IMR-90 (cell line): ENCODE measurements at places on chromosomes 13 and 19. TPM values are rescaled to one million over a fixed set of nuclear protein-coding genes. Genes with fewer than 3 reads are reported as not detected.

- no peak overlapping the region for H3K4me3 ChIP-seq
- H3K4me1 ChIP-seq, result no peaks in the 10 kb centered on the region
- DNase-seq, result no peak
- H3K27me3 ChIP-seq, result no peaks in the 10 kb centered on the region
- no peak overlapping the region for H3K27ac ChIP-seq
Observed at GRCh38 chr19:51754770-51755169, 3.1 kb upstream of the FPR1 start.

DNA sequence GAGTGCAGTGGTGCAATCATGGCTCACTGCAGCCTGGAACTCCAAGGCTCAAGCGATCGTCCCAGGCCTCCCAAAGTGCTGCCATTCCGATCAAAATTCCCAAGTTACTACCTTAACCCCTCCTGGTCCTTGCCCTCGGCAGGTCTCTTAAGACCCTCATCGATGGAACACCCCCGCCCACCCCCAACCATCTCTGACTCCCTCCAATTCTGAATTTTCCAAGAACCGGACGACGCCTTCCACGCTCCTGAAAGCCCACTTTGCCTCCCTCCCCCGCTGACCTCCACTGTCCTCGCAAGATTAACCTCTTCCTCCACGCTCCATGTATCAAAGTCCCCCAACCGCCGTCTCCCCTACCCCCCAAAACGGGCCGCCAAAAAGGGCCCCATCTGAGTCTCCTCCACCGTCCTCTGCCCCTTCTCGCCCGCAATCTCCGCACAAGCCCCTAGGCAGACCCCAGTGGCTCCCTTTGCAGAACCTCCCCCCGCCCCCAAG lies 539 bp downstream of the DAPK3 start:
- H3K27me3 ChIP-seq, result no peaks in the 10 kb centered on the region
- no peak for DNase-seq
- H3K36me3 ChIP-seq, result peaks cover 39% of the 10 kb centered on the region
- peak overlapping the region; percentile 81 for H3K4me3 ChIP-seq
- H3K4me1 ChIP-seq, result peaks cover 9% of the 10 kb centered on the region
- peak overlapping the region; percentile 99 for H3K27ac ChIP-seq

ZNF439 gene
- 8.4 and 10.0 TPM in 2 replicates for total RNA-seq

PPP5C gene
- total RNA-seq, result 68.9 and 80.5 TPM in 2 replicates

OR4F17 gene
- total RNA-seq, result not detected in 2 replicates

SOX1 gene
- total RNA-seq, result not detected in 2 replicates

GRCh38 chr13:114064450-114065140 lies 67.8 kb downstream of the RASA3 start:
- peak; percentile 40 for DNase-seq
- H3K36me3 ChIP-seq, result peaks cover 12% of the 10 kb centered on the region; the same call in 1 of the 2 replicates
- H3K4me1 ChIP-seq, result peaks cover 54% of the 10 kb centered on the region

CYP2A7 gene
- total RNA-seq, result not detected in 2 replicates

LMTK3 gene
- total RNA-seq, result 0.18 TPM in 1 of 2 replicates, not detected in the other

DNA sequence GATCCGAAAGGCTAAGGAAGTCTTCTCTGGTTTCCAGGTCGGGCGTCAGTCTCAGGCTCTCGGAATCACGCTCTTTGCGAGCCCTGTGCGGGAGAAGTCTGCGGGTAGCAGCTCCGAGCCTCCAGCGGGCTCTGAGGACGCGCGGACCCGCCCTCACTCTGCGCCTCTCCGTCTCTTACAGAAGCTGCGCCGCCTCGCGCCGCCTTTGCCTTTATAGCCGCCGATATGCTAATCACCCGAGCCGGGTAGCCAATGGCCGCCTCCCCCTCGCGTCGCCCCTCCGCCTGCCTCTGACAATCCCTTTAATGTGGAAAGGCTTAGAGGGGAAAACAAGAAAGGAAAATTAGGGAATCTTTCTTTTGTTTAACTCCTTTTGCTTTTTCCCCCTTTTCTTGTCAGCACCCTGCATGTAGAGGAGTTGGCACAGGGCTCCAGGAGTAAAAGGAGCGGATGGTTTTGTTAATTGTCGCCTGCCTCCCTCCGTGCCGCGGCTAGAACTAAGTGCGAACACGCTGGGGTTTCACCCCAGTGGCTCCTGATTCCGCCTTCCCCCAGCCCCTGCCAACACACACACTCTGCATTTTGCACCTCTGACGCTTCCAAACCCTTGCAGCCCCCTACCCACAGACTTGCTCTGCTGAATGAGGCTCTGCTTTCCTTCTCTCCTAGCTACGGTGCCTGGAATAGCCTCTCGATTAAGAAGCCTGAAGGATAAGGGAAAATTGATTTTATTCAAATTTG lies at the start of gene PCDH8:
Gene PCDH8 (minus strand): TSS at position 186 of the 741 bp plus-strand sequence. CDS start 204 bp downstream, outside the sequence.
- H3K36me3 ChIP-seq, result no peaks in the 10 kb centered on the region
- no peaks in the 10 kb centered on the region for H3K4me1 ChIP-seq
- no peak for DNase-seq
- no peak within 1 kb of the TSS for H3K4me3 ChIP-seq

DNA sequence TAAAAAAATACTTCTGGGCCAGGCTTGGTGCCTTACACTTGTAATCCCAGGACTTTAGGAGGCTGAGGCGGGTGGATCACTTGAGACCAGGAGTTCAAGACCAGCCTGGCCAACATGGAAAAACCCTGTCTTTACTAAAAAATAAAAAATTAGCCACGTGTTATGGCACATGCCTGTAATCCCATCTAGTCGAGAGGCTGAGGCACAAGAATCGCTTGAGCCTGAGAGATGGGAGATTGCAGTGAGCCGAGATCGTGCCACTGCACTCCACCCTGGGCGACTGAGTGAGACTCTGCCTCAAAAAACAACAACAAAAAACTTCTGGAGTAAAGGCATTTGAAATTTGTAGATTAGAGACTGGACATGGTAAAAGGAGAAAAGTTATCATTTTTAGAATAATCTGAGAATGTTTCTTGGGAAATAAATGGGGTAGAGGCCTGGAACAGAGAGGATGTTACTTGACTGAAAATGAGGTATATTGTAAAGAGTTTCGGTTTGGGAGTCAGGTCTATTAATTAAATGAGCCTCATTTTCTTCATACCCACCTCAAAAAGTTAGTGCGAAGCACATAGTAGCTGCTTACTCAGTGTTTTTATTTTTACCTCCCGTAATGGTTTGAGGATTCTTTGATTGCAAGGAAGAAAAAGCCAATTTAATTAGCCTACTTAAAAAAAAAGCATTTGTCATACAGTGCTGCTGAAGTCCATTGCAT lies 2.6 kb downstream of the AKAP11 start:
- DNase-seq, result no peak
- H3K4me1 ChIP-seq, result peaks cover 3% of the 10 kb centered on the region
- no peaks in the 10 kb centered on the region for H3K27me3 ChIP-seq
- no peak overlapping the region for H3K4me3 ChIP-seq
- H3K27ac ChIP-seq, result no peak overlapping the region
- H3K36me3 ChIP-seq, result no peaks in the 10 kb centered on the region

DNA sequence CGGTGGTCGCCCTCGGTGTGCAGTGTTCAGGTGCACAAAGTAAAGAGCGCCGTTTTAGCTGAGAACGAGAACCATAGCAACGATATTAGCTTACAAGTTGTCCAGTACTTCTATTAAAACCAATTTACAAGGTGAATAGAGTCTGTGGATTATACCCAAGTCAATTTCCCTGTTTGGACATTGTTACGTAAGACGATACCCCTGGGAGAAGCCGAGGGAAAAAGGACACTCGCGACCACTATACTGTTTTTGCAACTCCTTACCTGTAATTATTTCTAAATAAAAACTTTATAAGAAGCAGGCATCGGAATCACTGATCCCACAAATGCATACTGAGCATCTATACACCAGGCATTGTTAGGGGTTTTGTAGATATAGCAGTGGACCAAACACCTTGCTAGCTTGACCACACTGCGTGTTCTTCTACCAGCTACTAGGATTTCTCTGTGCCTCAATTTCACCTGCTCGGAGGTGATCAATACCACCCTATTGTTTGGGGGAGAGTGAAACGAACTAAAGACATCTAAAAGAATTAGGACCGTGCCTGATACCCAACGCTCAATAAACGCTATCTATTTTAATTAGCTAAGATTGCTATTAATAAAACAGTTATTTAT lies 488 bp upstream of the EEF2 start:
- H3K36me3 ChIP-seq, result peaks cover 39% of the 10 kb centered on the region
- peak overlapping the region; percentile 79 for H3K4me3 ChIP-seq
- no peak for DNase-seq
- peak overlapping the region; percentile 5; the same call in 1 of the 2 replicates for H3K27ac ChIP-seq

PCDH17 gene
- total RNA-seq, result under 0.01 TPM in 1 of 2 replicates, not detected in the other

- no peaks in the 10 kb centered on the region for H3K4me1 ChIP-seq
- peaks cover 2% of the 10 kb centered on the region; the same call in 1 of the 2 replicates for H3K36me3 ChIP-seq
- no peaks in the 10 kb centered on the region for H3K27me3 ChIP-seq
Observed at GRCh38 chr13:27617881-27618321, 2.4 kb downstream of the LNX2 start.

DNA sequence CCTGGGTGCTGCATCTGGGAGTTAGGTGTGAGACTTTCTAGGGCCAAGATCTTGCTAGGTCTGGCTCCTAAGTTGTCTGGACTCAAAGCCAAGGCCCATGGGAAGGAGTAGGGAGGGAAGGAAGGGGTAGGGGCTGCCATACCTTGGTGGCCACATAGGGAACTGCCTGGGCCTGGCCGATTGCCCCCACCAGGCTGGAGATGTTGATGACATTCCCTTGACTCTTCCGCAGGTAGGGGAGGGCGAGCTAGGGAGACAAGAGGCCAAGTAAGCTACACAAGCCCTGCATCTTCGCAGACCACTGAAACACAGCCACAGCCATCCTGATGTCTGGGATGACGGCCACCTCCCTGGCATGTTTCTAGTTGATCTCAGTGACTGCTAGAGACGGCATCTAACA lies 4.1 kb upstream of the BCAT2 start:
- H3K4me1 ChIP-seq, result peaks cover 8% of the 10 kb centered on the region; the same call in 1 of the 2 replicates
- H3K36me3 ChIP-seq, result no peaks in the 10 kb centered on the region
- no peaks in the 10 kb centered on the region for H3K27me3 ChIP-seq
- no peak for DNase-seq

HCST gene
- total RNA-seq, result not detected in 2 replicates

ZNF563 gene
- total RNA-seq, result 2.0 and 3.1 TPM in 2 replicates

DNA sequence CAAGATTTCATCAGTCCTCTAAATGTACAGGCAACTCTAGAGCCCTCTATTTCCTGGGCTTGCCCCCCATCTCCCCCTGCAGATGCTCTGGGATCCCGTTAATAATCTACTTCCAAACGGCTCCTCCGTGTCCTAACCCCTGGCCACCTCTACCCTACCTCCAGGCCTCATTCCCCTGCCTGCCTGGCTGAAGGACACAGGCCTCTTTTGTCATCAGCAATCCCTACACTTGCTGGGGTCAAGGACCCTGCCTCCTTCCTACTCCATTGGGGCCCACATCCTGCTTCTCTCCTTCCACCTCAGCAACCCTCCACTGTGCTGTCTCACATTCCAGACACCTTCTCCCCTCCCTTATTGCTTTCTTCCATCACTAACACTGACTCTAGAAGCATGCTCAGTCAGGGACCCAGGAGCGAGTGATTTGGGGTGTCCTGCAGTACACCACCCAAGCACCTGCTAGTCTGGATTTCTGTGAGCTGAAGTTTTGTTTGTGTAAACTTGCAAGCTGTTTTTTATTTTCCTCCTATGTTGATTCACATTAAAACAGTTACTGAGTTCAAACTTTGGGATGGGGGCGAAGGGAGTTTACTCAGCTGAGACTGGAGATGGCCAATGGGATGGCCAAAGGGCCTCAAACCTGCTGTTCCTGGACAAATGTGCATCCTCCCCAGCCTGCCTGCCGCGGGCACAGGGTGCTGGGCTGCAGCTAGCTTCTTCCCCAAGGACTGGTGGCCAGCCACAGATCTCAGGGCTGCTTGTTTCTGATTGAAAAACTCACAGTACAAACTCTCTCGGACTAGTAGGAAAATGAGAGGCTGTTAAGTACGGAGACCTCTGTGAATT lies 314.7 kb downstream of the FOXO1 start:
- no peaks in the 10 kb centered on the region; the same call in 1 of the 2 replicates for H3K27me3 ChIP-seq
- H3K36me3 ChIP-seq, result no peaks in the 10 kb centered on the region
- no peak for DNase-seq
- H3K4me3 ChIP-seq, result no peak overlapping the region
- no peak overlapping the region for H3K27ac ChIP-seq
- H3K4me1 ChIP-seq, result no peaks in the 10 kb centered on the region

TTC9B gene
- not detected in 2 replicates for total RNA-seq

HAUS5 gene
- 3.1 and 3.4 TPM in 2 replicates for total RNA-seq

DNA sequence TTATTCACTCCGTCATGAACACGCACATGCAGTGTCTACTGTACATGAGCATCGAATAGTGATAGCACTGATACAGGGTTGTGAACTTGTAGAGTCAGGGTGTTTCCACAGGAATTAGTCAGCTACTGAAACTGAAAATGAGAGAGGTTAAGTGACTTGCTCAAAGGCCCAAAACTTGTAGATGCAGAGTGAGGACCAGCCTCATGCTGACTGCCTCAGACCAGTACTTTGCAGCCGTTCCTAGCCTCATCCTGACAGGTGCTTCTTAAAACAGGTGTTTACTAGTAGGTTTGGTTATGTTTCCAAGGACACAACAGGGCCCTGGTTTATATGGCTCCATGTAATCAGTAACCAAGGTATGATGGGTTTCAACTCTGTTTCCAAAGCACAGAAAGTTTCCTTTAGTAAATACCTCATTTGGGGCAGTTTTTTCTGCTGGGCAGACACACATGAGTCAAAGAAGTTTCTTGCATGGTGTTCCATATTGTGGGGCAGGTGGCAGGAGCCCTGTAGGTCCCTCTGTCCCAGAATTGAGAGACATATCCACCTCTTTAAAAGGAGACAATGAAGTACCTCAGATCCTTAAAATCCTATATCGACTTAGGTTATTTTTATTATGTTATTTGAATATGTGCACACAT lies 16.0 kb downstream of the FGF9 start:
- H3K27me3 ChIP-seq, result peaks cover 15% of the 10 kb centered on the region
- peaks cover 2% of the 10 kb centered on the region; the same call in 1 of the 2 replicates for H3K36me3 ChIP-seq
- H3K27ac ChIP-seq, result no peak overlapping the region
- H3K4me3 ChIP-seq, result no peak overlapping the region
- H3K4me1 ChIP-seq, result peaks cover 10% of the 10 kb centered on the region

DNA sequence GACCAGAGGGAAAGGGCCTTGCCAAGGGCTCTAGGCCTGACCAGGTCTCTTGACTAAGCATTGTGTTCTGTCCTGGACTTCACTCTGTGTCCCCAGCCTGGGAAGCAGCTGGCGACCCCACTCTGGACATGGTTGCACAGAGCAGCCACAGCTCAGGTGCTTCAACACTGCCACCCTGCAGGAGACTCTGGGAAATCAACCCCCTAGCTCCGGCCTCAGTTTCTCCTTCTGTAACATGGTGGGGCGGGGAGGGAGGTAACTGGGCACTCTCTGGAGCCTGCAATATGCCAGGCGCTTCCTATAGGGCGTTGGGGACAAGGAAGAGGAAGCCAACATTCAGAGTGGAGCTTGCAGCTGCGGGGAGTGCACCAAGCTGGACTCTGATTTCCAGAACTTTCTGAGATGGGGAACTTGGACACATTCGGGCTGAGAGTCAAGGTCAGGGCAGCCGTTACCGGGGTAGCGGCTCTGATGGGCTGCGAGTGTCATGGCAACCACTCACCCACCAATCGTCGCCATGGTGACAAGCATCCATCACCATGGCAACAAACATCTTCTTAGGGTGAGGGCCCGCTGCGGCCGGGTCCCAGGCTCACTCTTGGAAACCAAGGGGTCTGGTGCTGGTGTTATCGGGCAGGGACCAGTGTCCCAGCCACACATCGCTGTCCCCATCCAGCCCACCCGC lies 12.8 kb downstream of the F2RL3 start:
- H3K4me3 ChIP-seq, result no peak overlapping the region
- no peaks in the 10 kb centered on the region for H3K4me1 ChIP-seq
- H3K27ac ChIP-seq, result no peak overlapping the region
- no peak for DNase-seq
